Stimulated activated CD8-positive, alpha-beta memory T cell treated with anti-CD3 and anti-CD28 coated beads, Interleukin-2, amount 100 ng/mL, for 48 hours (primary cell): ENCODE measurements at places on chromosomes 4 and X.

DNA sequence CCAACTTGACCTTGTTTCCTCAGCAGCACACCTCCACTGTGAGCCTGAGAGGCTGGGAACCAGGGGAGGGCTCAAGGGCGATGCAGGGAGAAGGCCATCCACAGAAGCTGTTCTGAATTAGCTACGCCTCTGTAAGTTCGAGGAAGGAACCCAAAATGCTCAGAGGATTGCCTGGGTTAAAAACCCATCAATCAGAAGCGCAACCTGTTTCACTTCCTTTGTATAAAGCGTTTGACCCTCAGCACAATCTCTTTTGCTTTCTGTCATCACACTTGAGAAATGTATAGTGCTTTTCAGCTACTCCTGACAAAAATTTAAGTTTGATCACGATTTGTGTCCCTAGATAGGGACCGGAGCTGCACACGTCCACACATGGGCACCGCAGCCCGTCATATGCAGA, 48.0 kb upstream of the MAP3K15 start:
- no peak for DNase-seq

DNA sequence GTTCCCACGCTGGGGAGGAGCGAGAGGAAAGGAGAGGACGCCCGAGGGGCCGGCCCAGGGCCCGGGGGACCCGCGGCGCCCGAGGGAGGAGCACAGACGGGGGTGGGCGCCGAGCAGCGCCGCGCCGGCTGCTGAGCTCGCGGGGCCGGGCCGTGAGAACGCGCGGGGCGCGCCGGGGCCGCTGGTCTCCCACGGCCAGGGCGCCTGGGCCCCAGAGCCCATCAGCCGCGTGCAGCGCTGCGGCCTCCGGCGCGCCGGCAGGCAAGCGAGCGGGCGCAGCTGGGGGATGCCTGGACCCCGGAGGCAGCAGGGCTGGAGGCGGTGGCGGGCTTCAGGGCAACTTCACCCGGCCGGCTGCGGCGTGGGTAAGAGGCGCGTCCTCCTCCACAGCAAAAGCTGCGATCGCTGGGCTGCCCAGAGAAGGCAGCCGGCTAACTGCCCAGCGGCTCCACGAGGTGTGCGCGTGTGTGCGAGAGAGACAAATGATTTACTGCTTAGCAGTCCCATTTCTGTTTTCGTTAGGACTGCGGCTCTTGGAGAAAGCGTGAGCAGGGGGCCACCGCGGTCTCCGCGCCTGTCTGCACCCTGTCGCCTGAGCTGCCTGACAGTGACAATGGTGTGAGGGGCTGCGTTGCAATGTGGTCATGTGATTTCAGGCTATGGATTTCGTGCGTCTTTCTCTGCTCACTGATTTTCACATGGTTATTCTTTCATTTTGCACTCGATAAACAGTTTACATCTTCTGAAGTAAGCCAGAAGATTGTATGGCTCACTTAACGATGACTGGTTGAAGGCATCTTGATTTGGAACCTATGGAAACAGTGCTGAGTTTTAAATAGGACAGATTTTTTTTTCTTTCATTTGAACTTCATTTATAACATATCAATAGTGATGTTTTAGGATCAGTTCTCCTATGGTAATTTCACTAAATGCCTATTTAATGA, 1.2 kb downstream of the GUCY1A1 start:
- peak; percentile 2 for DNase-seq

DNA sequence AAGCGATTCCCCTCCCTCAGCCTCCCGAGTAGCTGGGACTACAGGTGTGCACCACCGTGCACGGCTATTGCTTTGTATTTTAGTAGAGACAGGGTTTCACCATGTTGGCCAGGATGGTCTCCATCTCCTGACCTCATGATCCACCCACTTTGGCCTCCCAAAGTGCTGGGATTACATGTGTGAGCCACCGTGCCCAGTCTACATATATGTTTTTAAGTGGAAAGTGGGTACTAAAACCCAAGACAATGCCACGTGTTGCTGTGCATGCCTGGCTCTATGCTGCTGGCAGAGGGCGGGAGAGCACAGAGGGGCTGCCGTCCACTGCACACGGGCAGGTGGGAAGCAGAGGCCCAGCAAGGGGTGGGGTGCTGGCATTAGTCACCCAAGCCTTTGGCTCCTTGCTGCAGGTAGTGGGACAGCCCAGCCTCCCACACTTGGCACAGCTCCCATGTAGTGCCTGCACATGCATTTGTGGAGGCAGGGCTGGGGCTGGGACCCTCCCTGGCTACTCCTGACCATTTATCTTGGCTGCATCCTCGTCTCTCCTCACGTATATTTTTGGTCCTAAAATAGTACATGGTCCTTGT, 3.5 kb downstream of the EMD start:
- no peak for DNase-seq

DNA sequence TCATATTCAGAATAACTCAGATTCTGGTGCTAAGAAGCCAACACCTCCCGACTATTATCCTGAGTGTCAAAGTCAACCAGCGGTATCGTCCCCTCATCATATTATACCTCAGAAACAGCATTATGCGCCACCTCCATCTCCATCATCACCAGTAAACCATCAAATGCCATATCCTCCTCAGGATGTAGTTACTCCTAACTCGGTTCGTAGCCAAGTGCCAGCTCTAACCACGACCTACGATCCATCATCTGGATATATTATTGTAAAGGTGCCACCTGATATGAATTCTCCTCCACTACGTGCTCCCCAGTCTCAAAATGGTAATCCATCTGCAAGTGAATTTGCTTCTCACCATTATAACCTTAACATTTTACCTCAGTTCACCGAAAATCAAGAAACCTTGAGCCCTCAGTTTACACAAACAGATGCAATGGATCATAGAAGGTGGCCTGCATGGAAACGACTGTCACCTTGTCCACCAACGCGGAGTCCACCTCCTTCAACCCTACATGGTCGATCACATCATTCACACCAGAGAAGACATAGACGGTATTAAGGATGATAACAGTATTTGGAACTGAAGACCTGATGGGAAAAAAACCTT, 1.1 kb downstream of the CBLL2 start:
- DNase-seq, result no peak

GRCh38 chrX:100070334-100070849, 339.7 kb downstream of the PCDH19 start:
- no peak for DNase-seq

- DNase-seq, result no peak
Measured at GRCh38 chrX:71098951-71099506, 3.4 kb downstream of the FOXO4 start.

DNA sequence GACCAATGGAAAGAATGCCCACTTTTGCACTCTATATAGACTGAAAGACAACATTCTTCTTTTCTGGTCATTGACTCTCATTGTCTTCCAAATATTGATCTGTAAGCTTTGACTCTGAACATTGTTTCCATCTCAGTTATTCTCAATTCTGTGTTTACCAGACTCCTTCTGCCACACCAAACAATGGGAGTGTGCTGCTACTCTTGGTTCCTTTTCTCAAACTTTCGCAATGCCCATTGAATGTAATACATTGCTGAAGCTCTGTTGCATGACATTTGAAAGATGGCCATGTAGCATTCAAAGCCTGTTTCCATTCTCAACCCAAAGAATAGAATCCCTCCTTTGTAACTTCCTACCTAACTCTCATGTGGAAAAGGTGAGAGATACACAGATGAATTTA, 136.2 kb downstream of the BTC start:
- no peak for DNase-seq

DNA sequence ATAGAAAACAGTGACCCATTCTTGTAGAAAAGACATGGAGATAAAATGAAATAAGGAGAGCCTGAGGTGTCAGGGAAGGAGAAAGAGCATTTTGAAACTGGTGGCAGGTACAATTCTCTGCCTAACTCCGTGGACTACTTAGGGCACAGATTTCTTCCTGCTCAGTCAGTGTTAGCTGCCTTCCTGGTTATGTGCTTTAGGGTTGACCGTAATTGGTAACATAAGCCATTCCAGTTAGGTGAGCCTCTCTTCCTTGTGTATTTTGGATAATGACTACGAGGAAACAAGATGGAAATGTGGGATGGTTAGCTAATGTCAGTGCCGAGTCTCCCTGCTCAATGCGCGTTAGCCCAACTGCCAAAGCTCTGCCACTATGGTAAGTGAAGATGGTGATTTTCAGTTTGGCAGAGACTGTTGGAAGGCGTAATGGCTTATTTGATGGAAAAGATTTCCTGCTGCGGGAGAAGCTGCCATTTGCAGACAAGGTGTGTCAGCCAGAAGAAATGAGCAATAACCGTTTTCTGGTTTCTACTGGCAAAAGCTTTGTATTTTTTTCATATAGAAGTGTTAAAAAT, 174.1 kb downstream of the CBR4 start:
- no peak for DNase-seq

DNA sequence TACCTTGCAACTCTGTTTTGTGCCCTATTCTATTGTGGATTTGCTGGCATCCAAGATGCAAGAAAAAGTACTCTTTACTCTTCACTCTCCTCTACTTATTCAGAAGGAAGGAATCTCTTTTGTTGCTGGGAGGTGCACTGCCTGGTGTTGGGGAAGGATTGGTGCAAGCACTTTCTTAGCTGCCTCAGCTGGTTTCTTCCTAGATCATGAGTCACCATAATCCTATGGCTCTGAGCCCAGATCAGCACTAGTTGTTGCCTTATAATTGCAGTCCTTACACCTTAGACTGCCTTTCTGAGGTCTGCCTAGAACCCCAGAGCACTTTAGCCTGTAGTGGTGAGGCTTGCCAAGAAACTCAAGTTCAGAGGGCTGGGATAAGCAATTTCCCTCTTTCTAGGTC, 37.0 kb upstream of the CT83 start:
- no peak for DNase-seq

DNA sequence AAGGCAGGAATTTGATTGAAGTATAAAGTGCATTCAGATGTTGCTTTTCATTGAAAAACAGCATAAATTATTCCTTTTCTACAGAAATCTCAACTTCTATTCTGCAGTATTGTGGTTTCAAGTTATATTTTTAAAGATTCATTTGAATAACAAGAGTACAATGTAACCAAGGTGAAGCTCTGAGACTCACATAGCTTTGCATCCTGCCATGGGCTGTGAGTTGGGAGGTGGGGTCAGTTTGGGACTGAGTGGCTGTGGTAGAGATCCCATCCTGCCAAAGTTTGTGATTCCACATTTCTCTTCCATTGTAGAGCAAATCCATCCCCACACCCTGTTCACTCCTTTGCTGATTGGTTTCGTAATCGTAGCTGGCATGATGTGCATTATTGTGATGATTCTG, 69.2 kb downstream of the KIT start:
- no peak for DNase-seq

DNA sequence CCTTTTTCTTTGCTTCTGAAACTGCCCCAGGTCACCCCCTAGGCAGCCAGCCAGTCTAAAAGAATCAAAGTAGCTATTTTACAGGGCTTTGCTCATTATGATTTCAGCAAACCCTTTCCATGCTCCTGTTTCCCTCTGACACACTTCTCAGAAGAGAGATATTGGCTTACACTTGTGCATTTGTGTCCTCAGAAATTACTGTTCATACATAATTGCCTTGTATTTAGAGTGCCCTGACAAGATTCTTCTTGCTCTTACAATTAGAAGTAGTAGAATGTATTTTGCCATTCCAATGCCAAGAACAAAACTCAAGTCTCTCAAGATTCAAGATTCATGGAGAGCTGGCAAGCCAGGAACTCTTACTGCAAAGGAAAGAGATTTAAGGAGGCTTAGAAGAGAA, 531.0 kb upstream of the ZFP42 start:
- DNase-seq, result no peak

DNA sequence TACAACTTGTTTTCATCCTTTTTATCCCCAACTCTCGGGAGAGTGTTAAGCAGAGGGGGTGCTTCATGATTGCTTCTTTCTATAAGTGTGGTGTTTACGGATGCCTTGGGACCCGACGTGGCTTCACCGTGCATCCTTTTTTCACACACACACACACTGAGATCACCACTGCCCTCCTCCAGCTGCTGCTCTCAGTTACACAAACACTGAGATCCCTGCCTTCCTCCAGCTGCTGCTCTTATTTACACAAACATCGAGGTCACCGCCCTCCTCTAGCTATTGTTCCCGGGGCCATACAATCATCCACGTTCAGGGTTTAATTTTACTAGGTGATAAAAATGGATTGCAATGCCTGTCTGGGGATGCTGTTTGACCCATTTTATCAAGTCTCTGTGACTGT, 155.4 kb upstream of the FAM9B start:
- DNase-seq, result no peak

DNA sequence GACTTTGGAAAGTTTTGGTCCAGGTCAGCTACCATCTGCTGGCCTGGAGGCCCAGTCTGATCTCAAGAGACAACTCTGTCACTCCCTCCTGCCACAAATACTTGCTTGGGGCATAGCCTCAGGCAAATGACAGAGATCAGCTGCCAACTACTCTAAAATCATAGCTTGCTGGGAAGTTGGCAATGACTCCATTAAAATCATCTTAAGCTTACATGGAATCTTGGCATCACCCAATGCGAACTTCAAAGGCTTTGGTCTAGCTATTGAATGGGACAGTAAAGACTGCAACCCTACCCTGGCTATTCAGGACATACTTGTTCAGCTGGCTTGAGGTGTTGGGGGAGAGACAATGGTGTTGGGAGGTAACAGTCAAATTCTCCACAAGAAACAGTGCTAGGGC, 7.0 kb upstream of the USO1 start:
- no peak for DNase-seq

GRCh38 chr4:23237771-23238170, 545.0 kb downstream of the GBA3 start:
- DNase-seq, result no peak

DNA sequence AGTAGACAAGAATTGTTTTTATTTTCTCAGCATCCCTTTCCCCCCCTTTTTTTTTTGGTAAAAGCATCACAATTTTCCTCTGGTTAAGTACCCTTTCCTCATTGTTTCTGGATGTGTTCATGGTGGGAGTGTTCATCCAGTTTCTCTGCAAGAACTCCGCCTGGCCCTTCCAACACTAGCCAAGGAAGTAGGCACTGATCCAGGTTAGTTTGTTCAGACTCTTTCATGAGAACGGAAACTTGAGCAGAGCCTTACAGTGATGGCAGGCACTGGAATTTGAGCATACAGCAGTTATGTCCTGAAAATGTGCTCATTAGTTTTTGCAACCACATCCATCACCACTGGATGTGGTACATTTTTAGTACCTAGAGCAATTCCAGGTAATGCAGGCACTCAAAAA, 336.1 kb upstream of the BOD1L1 start:
- DNase-seq, result no peak

GRCh38 chr4:144289667-144290428, 149.3 kb upstream of the GYPA start:
- no peak for DNase-seq

GRCh38 chr4:52822583-52822971, 39.5 kb upstream of the RASL11B start:
- DNase-seq, result no peak
